Fibroblast of gingiva (primary cell): ENCODE measurements at places on chromosomes 1 and 21.

DNA sequence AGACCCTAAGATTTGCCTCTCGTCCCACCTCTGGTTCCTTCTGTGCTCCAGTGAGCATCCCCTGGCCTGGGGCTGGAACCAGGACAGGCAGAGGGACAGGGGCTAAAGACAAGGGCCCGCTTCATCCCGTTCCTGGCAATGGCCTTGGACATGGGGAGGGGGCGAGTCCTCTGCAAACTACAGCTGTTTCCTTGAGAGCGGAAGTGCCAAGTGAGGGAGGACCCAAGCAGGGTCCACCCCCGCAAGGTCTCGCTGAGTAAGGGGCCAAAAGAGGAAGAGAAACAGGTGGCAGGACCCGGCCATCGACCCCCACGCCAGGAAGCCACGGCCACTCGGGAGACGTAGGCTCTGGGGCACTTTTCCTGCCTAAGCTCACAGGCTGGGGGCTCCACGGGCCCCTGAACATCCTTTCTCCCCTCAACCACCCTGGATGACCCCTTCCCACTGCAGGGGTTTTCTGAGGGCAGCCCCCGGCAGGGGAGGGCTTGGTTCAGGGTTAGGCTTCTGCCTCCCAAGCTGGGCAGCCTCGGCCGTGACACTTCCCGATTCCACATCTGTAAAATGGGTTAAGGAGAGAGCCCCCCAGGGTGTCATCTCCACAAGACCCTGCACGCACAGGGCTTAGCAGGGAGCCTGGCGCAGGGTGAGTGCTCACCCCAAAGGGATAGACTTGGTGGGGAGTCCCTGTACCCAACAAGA is 17.9 kb upstream of the PLEKHG5 start:
- DNase-seq, result no peak

GRCh38 chr1:194478731-194479130 is 1292.3 kb upstream of the B3GALT2 start:
- no peak for DNase-seq

GRCh38 chr1:69401879-69402278 is 165.8 kb upstream of the LRRC7 start:
- no peak for DNase-seq

DNA sequence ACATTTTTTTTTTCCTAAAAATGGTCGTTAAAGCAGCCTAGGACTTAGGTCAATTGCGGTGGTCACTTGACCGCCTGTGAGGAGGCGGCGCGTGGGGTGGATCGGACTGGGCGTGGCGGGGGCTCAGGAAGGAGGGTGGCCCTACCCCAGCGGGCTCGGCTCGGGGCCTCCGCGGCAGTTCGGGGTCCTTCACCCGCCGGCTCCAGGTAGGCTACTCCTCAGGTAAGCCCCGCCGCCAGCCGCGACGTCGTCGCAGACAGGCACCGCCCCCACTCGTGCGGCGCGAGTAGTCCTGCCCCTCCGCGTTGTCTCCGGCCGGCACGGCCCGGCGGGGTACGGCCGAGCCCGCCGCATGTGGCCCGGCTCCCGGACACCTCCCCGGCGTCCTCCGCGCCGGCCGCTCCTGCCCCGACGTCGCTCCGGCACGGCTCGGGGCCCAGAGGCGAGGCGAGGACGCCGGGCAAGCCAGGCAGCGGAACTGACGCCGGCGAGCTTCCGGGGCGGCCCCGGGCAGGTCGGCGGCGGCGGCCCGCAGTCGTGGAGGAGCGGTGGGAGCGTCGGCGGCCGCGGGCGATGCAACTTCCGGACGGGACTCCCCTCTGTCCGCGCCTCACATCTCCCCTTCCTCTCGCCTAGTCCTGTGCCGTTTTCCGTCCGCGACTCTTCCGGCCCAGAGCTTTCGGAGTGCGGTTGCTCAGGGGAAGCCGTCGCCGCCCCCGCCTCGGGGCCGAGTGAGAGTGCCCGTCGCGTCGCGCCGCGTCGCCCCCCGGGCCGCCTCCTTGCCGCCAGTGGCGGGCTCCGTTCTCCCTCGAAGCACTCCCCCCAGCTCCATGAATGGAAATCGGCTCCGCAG is at the start of gene AGO3:
AGO3 (plus strand) TSS at position 513 of the 853 bp plus-strand sequence; CDS start at position 835, 322 bp downstream.
- peak; percentile 73 for DNase-seq

- DNase-seq, result no peak
Observed at GRCh38 chr1:153404768-153405167, 11.6 kb upstream of the S100A7A start.

DNA sequence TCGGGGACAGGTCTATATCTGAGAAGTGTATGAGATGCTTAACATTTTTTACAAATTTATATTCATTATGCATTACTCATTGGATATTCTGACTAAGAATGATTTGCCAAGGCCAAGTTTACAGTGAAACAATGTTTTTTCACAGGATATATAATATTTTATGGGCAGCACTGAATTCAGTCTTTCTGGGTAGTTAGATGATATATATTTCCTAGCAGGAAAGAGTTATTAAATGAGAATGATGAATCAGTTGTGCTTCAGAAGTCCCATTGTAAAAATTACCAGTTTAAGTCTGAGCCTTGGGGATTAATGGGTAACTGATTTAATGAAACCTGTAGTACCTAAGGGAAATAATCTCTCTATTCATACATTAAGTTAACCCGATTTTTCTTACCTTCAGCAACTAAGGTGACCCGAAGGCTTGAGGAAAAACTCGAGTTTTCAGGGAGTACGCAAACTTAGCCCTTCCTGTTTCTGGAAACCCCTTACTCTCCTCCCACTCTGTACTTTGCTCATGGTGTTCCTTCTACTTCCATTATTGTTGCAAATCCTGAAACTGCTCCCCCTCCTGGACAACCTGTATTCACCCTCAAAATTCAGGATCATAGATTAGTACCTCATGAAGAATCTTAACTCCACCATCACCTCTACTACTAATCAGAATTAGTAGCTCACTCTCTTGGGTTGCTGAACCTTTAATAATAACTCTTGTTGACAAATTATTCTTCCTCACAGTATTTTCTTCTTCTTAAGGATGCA is 135.1 kb downstream of the AK5 start:
- DNase-seq, result no peak

DNA sequence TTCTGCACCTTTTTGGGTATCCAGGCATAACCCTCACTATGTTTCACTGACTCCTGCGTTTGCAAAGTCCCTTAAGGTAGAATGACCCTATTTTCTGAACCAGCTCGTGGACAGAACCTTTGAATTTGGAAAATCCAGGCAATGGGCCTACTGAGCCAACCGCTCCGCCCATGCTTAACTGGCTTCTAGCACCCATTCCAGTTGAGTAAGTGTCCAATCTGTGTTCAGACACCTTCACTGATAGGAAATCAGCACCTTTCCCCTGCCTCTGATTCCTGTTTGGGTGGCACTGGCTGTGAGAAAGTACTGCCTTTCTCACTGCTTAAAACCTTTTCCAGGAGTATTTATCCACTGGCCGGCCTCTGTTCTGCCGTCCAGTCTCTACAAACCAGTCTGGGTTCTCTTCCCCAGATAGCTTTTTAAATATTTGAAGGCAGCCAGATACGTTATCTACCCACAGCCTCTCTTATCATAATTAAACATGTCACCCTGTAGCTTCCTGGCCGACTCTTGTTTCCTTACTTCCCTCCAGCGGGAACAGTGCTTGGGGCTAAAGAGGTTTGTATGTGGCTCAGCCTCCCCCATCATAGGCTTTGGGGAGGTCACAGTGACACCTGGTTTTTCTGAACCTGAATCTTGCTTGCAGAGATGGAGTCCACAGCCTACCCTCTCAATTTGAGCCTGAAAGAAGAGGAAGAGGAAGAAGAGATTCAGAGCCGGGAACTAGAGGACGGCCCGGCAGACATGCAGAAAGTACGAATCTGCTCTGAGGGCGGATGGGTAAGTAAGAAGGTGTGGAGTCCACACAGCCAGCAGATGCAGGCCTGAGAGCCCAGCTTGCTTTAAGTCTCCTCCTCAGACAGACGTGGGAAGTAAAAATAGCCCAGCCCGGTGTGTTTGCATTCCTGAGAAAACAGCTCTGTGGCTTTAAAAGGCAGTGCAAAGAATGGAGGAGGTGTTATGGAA is 1.3 kb downstream of the POGK start:
- no peak for DNase-seq

GRCh38 chr1:203321273-203322052 is 16.1 kb downstream of the BTG2 start:
- no peak for DNase-seq

GRCh38 chr1:100950781-100951180 is 54.9 kb downstream of the SLC30A7 start:
- DNase-seq, result no peak

DNA sequence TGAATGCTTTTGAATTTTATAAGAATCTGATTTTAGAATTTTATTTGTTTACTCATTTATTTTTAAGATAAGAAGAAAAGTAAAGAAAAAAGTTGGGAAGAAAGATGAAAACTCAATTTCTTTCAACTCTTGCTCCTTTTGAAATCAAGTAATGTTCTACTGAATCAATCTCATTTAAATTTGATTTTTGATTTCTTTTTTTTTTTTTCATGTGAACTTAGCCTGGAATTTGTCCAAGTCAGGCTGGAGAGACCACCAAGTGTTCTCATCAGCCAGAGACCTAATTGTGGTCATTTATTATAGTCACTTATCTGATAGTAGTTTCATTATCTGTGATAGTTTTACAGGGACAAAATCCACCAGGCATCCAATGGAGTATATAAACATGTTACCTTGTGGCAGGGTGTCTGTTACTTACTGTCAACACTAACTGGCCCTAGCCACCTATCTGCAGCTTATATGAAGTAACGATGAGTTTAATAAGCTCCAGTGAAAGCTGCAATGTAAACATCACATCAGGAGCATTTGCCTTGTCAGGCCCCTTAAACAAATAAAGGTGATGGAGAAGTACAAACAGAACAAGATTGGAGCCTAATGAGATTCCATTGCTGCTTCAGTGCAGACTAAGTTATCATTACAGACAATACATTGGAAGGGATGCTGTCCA is 39.2 kb downstream of the HLX start:
- no peak for DNase-seq

GRCh38 chr1:20184481-20184900 is 1.4 kb upstream of the UBXN10 start:
- no peak for DNase-seq

GRCh38 chr1:115089420-115090185 is at the start of gene TSPAN2:
Gene TSPAN2, minus strand, starts transcription at chr1:115089503. Its CDS starts 71 bp downstream, at chr1:115089432.
- DNase-seq, result no peak

DNA sequence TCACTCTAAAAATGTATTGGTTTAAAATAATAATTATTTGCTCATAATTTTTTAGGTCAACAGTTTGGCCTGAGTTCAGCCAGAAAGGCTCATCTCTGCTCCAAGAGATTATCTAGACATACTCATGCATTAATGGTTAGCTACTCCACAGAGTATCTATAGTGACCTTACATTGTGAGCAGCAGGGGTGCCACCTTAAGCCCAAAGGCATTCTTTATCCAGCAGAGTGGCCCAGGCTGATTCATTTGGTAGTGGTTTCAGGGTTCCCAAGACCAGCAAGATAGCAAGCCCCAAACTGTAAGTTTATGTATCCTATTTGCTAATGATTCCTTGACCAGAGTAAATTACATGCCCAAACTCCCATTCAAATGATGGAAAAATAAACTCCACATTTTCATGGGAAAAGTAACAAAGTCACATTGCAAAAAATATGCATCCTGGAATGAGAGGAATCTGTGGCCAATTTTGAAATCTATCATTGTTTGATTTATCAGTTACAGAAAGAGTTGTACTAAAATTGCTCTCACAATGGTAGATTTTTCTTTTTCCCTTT is 182.6 kb upstream of the KCNK2 start:
- no peak for DNase-seq

GRCh38 chr1:156102633-156103511 is 11.6 kb upstream of the LMNA start:
- peak; percentile 73 for DNase-seq

- DNase-seq, result peak; percentile 2
Observed at GRCh38 chr1:197841883-197842553, 60.4 kb upstream of the C1orf53 start.

GRCh38 chr1:183234660-183235476 is 48.8 kb downstream of the LAMC2 start:
- DNase-seq, result peak; percentile 94

- peak; percentile 96 for DNase-seq
Observed at GRCh38 chr21:28885853-28886177, 106.9 kb downstream of the LTN1 start.

DNA sequence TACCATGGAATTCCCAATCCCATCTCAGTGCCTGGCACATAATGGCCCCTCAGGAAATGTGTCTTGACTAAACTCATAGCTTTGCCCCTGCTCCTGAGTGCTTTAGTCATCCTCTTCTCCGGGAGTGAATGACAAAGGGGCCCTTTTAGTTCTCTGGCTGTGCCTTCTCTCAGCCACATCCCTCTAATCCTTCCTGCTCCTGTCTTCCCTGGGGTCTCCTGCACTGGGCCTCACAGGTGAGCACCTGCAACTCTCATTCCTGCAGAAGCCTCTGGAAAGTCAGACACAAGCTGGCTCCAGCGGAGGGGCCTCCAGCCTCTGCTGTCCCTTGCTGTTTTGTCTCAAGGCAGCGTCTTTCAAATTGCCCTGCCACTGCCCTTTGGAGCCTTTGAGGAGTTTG is 14.0 kb upstream of the ETV3L start:
- no peak for DNase-seq

GRCh38 chr1:36764798-36765197 is 269.5 kb downstream of the GRIK3 start:
- no peak for DNase-seq

DNA sequence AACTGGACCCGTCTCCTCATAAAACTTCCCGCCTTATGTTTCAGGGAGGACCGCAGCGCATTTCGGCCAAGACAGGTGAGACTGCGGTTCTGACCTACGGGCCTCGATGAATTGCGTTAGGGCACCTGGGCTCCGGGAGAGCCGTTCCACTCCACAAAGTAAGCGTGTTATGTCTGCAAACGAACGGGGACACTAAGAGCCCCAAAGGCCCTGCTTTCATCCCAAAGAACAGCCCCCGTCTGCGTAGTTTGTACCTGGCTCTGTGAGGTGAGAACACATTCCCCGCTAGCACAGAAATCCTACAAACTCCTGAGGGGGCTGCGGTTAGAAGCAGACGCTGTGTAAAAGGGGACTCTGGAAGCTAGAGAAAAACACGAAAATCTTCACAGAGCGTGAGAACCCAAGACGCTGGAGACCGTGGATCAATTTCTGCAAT is 41.6 kb upstream of the PPIAL4F start:
- DNase-seq, result no peak

- DNase-seq, result no peak
Observed at GRCh38 chr1:228004856-228005462, 1.8 kb upstream of the WNT3A start.
